ENCODE measurements at places on chromosomes 7 and 10.

- DNase-seq, result no peak
These were observed 27.0 kb upstream of the ZNF862 start for GRCh38 chr7:149811221-149811620.

GRCh38 chr7:2701832-2702593 is 14.0 kb downstream of the AMZ1 start:
- no peak for DNase-seq

GRCh38 chr10:15364001-15364400 is 7.1 kb downstream of the FAM171A1 start:
- no peak for DNase-seq

DNA sequence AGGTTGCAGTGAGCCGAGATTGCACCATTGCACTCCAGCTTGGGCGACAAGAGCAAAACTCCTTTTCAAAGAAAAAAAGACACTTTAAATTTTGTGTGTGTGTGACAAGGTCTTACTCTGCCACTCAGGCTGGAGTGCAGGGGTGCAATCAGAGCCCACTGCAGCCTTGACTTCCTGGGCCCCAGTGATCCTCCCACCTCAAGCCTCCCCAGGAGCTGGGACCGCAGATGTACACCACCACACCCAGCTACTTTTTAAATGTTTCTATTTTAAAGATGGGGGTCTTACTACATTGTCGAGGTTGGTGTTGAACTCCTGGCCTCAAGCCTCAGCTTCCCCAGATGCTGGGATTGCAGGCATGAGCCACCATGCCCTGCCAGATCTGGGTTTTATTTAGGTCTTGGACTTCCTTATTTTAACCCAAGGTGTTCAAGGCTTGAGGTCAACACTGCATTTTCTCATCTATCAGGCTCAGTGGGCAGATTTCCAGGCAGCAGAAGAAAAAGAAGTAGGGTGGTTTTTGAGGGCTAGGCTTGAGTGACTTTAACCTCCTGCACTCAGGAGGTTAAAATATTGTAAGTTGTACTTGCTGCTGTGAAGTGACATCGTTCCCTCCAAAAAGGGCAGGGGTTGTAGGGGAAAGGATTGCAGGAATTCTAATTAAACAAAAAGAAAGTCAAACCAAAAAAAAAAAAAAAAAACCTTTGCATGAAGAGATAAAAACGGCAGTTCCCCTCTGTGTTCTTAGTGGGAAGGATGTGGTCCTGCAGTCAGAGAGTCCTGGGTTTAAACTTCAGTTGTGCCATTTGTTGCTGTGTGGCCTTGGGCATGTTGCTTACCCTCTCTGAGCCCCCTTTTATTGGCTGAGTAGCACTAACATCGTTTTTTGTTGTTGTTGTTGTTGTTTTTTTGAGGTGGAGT is 71.5 kb downstream of the CARD11 start:
- DNase-seq, result no peak

DNA sequence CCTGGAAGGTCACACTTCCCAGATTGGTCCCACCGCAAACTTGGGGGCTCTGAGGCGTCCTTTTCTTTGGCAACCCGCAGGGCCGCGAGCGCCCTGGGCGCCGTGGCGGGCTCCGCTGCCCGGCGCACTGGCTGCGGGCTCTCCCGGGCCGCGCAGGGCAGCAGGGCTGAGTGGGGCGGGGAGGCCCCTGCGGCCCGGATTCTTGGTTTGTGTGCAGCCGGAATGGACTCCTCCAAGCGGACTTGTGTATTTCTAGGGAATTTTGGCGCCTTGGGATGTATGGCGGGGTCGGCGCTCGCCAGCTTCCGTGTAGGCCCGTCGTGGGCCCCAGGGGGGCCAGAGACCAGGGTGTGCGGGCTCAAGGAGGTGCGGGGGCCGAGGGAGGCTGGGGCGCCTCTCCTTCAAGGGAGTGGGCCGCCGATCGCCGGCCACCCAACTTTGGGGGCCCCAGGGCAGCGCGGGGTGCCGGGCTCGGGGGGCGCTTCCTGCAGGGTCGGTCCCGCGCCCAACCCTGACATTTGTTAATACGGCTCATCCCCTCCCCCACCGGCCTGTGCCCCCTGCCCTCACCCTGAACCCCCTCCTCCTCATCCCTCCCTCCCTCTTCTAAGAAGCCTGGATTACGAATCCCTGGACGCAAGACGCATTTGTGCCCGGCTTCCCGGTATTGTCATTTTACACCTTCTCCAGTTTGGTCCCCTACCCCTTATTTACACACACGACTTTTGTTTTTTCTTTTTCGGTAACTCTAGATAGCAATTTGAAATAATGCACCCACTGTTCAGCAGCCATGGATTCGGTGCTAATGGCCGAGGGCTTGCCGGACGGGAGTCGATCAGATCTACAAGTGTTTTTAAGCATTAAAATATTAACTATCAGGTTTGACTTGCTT is 2.5 kb downstream of the TCF7L2 start:
- no peak for DNase-seq

- no peak for DNase-seq
These were observed 73.0 kb downstream of the PLXDC2 start for GRCh38 chr10:19889256-19889655.
